ENCODE measurements at places on chromosomes 7 and 10.

GRCh38 chr10:133157662-133158436, 2.2 kb upstream of the KNDC1 start:
- DNase-seq = no peak

GRCh38 chr10:78436222-78436573, 402.5 kb downstream of the RPS24 start:
- DNase-seq = no peak

DNA sequence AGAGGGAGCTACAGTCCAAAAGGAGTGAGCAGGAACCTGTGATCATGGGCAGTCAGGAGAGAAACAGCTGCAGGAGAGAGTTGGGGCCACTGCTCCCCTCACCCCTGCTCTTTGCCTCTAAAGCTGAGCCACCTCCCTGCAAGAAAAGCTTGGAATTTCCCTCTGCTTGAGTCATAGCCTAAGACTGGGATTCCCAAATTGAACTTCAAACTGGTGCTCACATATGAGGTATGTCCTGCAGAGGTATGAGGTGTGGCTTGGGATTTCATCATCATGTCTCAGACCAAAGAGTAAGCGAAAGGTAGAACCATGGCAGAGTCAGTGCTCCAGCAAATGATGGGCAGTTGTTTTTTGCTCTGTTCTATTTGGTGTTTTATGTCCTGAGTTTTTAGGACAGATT, 237.1 kb upstream of the NRP1 start:
- no peak for DNase-seq

DNA sequence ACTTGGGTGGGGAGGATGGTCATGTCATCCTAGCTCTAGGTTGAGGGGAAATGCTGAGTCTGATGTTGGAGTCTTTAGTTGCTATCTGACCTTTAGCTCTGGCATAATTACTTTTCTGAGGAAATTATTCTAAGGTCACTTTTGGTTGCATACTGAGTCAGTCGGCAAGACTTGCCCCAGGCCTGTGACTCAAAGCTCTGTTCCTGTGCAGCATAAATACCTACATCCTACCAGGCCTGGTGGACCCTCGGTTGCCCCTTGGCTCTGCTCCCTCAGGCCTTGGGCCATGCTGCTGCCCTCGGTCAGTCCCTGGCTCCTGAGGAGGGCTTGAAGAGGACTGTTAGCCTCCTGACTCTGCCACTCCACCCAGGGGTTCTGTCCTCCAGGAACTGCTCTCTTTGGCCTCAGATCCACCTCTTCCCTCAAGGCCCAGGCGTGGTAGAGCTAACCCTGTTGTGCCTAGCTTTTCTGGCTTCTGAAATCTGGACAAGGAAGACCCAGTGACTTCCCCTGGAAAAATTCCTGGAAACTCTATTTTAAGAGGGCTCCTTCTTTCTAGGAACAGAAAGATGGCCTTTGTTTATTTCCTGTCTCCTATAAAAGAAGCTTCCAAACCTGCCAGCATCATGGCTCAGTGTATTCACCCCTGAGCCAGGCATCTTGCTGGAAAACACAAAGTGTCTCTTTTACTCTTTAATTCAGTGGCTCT, 71.2 kb downstream of the TMEM178B start:
- no peak for DNase-seq

- DNase-seq = no peak
These were observed 6.2 kb downstream of the PAXIP1 start for GRCh38 chr7:154996756-154997155.

DNA sequence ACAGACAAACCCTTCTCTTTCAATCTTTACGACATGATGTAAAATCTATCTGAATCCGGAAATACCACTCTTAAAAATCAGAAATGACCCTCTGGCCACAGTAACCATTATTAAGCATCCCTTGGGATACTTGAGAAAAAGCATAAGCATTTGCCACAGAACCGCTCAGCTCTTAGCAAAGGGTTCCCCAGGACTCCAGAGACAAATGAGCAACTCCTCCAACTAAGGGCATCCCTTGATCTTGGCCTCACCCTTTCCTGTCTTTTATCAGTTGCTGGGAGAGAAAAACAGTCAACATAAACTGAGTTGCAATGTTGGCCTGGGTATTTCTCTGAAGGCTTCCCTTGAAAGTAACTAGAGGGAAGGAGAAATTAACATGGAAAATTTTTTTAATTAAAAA, 3.5 kb downstream of the PDLIM1 start:
- DNase-seq = no peak

GRCh38 chr7:149727053-149727898, 46.1 kb downstream of the ZNF467 start:
- no peak for DNase-seq

- DNase-seq = no peak
These were observed 25.3 kb downstream of the HK1 start for GRCh38 chr10:69303632-69304051.

GRCh38 chr7:93890041-93890463, 501 bp downstream of the TFPI2 start:
- peak; percentile 14 for DNase-seq

DNA sequence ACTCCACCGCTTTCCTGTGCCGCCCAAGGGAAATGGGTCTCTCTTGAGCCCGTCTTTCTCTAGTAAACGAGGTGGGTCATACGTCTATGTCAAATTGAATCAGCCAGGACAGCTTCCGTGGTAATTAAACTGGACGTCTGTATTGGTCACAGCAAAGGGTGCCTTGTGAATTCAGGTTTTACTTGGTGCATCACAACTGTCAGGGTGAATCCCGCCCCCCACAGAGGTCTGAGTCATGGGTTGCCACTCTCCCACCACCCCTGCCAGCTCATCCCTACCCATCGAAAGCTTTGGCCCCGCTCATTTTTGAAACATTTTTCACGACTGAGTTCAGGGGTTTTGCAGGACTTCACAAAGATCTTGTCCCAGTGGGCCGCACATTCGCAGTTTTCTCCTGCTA, 8.0 kb upstream of the SP8 start:
- no peak for DNase-seq

DNA sequence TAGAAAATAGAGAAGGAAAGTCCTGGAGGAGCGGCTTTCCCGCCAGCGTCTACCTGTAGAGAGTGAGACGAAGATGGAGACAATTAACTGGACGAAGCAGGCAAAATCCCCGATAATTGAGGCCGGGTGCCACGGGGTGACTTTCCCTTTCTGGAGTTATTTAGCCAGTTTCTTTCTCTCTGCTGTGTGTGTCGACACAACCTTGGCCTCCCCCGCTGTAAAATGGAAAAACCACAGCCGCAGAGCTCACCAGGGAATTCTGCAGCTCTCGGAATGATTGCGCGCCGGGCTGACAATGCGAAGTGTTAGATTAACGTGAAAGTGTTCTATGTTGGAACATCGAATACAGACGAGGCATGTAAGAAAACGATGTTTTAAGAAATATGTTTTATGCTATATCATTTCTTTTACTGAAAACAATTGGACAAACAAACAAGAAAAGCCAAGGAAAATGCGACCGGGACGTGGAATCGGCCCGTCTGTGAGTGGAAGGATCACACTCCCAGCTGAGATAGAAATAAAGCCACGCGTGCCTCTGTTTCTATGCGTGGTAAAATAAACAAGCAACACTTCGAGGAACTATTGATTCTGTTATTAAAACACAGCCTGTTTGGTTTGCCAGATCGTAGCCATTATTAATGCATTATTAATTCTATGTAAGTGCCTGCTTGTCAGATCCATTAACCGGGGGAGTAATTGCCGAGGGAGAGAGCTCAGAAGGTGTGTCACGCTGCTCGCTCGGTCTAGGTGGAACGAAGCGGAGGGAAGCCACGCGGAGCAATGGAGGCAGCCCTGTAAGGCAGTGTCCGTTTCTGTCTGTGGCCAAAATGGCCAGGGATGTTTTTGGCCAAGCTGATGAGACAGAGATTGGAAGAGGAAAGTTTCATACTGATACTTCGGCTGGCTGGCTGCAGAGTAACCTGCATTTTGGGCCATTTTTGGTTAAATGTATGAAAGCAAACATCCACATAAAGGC, 129.4 kb downstream of the DNAJB6 start:
- no peak for DNase-seq

DNA sequence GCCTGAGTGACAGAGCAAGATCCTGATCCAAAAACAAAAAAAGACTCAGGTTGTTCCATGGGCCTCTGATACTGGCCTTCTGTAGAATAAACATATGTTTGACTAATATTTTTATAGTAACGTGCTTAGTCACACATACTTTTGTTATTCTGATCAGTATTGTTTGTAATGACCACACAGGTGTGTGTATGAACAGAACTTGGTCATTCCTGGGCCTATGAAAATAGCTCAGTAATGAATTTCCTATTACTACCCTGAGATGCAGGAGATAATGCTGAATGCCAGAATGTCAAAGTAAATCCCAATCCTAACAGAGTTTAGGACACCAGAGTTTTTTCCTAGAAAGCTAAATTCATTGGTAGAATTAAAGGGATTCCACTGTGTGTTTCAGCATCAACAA, 108.7 kb downstream of the DOCK4 start:
- DNase-seq = no peak

DNA sequence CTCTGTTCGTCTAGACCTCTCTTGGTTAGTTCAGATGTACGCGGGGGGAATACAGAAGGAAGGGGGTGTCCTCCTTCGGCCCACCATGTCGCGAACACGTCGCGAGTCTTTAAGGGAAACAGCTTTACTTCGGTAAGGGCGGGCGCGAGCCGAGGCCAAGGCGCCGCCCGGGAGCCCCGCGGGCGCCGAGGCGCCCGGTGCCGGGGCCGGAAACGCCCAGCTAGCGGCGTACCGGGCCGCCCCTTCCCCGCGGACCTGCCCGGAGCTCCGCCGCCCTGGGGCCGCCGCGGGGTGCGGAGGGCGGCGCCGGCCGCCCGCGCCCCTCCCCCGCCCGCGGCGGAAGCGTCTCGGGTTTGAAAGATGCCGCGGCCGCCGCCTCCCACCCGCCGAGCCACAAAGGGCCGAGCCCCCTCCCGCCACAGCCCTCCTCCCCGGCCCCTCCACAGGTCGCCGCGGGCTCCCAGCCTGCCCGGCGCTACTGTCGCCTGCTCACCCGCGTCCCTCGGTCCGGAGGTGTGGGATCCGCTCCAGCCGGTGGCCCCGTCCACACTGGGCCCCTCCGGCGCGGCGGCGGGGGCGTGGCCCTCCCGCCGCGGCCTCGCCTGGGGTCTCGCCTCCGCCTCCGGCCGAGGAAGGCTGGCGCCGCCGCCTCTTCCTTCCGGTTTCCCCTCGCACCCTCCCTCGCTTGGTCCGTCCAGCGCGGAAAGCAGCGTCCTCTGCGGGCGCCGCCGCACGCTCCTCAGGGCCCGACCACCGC, at the start of gene KBTBD2:
Gene KBTBD2, minus strand, starts transcription at position 718 of the 757 bp plus-strand sequence. CDS start 12,156 bp downstream, outside the sequence.
- peak; percentile 52 for DNase-seq

GRCh38 chr10:17580885-17581284, 36.3 kb downstream of the HACD1 start:
- DNase-seq = no peak

DNA sequence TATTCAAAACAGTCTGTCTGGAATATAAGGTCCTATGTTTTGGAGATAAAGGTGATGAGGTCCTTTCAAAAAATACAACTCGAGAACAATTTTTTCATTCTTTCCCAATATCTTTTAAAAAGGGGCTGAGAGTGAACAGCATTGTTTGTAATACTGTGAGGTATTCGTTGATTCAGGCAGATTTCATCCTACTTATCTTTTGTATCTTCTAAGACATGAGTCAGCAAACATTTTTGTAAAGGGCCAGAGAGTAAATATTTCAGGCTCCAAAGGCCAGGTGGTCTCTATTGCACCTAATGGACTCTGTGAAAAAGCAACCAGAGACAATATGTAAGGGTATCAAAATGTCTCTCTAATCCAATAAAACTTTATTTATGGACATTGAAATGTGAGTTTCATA, 8.1 kb upstream of the ANK3 start:
- DNase-seq = no peak

- no peak for DNase-seq
These were observed 133.5 kb downstream of the RGS10 start for GRCh38 chr10:119408969-119409371.

- no peak for DNase-seq
These were observed 284.2 kb downstream of the C7orf25 start for GRCh38 chr7:42627626-42628025.

- DNase-seq = no peak
These were observed 46.5 kb downstream of the CTBP2 start for GRCh38 chr10:125113691-125114371.

DNA sequence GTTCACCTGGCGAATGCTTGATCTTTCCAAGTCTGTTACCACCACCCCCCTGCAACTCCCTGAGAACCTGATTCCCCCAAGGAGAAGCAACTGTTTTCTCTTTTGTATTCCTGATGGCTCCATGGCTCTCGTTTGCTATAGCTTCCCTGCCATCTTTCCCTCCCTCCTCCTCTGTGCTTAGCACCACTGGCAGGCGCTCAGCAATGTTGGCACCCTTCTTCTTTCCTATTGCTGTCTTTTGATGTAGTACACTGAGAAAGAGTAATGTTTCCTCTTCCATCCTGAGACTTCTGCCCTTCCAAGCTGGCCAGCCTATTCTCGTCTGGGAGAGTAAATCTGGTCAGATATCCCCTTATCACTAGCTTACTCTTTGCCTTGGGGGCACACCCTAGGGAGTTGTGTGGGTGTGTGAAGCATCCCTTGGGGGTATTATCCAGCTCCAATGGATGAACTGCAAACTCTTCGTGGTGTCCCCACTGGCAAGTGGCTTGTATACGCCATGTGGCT, 74.0 kb downstream of the BMPER start:
- no peak for DNase-seq

DNA sequence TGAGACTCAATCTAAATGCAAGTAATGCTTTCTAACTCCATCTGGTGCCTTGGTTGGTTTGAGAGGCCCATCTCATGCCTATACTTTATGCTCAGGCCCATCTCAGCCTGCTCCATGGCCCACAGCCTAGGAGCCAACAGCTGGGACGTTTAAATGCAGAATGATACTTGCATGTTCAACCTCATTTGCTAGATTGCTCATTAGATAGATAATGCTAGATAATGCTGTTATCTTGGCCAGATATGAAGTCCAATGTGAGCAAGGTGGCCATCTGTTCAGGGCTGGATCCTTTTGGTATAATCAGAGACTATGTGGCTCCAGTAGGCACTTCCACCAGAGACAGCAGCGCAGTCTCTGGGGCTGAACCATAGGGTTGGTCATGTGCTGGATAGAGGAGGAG, 321.6 kb upstream of the PHYHIPL start:
- DNase-seq = no peak

GRCh38 chr10:112000466-112000865, 183.1 kb downstream of the GPAM start:
- DNase-seq = no peak

DNA sequence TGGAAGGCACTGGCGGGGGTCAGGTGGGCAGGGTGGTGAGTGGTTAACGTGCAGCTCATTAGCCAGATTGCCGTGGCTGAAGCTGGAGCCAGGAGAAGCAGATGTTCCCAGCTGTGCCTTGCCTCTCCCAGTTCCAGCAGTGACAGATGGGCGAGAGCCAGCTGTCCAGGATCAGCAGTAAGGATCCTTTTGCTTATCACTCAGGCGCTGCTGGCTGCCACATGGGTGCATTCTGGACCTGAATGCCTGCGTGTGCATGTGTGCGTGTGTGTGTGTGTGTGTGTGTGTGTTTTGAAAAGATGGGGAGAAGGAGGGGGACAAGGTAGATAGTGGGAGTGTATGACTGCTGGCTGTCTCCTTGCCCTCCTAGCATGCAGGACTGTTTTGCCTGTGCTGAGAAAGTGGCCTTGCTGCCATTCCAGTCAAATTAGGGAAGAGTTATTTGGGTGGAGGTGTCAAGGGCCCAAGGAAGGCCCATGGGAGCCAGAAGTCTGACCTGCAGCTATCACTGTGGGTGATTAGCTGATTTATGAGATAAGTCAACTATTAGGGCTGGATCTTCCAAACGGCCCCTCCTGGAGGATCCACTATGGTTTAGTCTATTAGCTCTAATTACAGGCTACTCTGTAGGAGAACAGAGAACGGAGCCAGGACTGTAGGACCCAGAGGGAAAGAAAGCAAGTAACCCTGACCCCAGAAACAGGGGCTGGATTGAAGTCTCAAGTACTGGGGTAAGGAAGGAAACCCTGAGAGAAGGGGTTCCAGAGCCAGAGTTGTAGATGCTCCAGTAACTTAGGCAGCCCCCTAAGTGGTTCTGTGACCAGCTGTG, 3.3 kb downstream of the EPHA1 start:
- no peak for DNase-seq
